ENCODE measurements at places on chromosomes 2 and 18.

GRCh38 chr2:211084352-211084751, 528.0 kb downstream of the CPS1 start:
- DNase-seq = no peak

- DNase-seq = no peak
Observed at GRCh38 chr2:207045531-207045930, 106.2 kb downstream of the CPO start.

GRCh38 chr2:121185571-121186074, 99.4 kb downstream of the TFCP2L1 start:
- no peak for DNase-seq

DNA sequence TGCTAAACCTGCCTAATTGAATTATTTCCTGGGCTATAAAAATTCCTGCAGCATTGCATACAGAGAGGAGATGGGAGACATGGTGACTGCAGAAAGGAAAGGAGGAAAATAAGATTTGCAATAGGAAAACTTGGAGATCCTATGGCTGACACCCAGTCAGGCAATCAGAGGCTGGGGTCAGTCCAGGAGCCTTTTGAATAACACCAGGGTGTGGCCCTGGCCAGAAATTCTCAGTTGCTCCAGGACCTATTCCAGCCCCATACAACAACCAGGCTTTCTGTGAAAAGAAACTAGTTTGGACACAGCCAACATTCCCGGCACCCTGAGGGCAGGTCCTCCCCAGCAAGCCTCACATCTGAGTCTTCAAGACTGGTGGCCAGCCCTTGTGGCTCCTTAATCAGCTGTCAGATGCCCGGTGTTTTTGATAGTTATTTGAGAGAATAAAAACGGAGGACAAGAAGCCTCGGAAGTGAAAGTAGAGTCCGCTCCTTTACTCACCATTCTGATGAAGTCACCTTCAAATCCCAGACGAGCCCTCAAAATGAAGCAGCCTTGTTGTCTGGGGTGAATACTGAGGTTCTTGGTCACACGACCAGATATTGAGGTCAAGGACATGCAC, 31.1 kb upstream of the GMCL1 start:
- no peak for DNase-seq

DNA sequence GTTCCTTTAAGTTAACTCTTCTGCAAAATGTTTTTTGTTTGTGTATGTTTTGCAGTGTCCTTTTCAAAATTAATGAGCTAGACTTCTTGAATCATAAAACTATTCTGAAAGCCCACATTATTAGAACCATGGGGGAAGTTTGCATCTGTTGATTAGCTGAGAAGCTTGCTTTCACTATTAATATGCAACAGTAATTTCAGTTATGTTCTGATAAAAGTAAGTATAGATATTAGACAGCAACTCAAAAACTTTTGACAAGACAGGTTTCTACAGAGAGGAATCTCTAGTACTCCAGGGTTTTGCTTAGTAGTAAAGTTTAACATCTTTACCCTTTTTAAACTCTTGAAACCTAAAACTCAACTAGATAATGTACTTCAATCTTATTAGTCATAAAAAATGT, 147.8 kb downstream of the UBE2E3 start:
- DNase-seq = no peak

DNA sequence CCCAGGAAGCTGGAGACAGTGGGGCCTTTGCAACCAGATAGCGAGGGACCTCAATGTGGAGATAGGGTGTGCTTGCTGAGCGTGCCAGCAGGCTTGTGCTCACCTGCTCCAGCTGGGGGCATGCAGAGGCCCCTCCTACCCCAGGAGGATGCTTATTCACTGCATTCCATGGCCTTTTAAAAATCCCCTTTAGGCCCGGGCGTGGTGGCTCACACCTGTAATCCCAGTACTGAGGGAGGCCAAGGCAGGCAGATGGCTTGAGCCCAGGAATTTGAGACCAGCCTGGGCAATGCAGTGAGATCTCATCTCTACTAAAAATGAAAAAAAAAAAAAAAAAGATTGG, 54.5 kb downstream of the ODC1 start:
- DNase-seq = no peak

DNA sequence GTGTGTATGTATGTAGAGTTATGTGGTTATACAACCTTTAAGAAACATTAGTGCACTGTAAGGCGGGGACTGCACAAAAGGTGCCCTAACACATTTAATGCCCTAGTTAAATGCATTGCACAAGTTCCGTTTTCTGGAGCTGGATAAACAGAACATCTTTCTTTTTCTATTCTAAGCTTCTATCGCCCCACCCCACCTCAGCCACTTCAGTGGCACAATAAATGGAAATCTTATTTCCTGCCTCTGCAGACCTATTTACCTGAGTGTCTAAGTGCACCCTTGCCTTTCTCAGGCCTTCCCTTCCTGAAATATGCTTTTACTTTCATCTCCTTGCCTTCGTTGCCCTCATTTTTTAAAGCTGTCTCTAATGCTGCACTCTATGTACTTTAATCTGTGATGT, 123.5 kb downstream of the TANC1 start:
- DNase-seq = no peak

GRCh38 chr18:63329431-63330145, 10.0 kb upstream of the BCL2 start:
- no peak for DNase-seq

DNA sequence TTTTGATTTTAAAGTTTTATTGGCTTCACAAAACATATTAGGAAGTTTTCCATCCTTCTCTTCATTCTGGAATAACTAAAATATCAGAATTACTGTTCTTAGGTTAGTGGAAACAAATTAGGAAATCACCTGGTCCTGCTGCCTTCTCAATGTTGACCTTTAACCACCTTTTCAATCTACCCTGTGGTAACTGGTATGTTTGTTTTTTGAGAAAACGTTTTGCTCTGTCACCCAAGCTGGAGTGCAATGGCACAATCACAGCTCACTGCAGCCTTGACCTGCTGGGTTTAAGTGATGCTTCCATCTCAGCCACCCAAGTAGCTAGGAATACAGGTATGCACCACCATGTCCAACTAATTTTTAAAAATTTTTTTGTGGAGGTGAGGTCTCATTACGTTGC, 28.4 kb downstream of the ACYP2 start:
- DNase-seq = no peak

- no peak for DNase-seq
Observed at GRCh38 chr18:28350821-28351220, 173.9 kb upstream of the CDH2 start.

DNA sequence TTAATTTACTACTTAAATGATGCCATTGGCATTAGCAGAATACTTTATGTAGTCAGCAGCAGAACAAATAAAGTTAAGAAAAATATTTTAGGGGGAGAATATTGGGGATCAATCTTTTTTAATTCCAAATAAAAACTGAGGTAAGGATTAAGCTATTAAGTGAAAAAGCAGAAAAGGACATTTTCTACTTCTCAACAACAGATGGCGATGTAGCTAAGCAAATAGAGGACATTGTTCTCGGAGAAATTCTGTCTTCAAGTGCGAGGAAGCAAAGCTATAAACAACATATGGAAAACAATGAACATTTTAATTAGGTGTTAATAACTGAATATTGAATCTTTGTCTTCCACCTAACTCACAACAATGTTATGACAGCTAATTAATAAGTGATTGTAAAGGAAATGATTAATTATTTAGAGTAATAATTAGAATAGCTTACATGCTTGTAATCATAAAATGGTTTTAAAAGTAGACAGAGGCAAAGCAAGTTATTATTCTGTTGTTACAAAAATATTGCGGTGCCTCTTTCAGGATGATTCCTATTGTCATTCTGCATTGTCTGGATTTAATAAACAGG, 32.9 kb upstream of the CCDC93 start:
- DNase-seq = no peak

- no peak for DNase-seq
Observed at GRCh38 chr2:150473767-150474166, 13.7 kb downstream of the RND3 start.

DNA sequence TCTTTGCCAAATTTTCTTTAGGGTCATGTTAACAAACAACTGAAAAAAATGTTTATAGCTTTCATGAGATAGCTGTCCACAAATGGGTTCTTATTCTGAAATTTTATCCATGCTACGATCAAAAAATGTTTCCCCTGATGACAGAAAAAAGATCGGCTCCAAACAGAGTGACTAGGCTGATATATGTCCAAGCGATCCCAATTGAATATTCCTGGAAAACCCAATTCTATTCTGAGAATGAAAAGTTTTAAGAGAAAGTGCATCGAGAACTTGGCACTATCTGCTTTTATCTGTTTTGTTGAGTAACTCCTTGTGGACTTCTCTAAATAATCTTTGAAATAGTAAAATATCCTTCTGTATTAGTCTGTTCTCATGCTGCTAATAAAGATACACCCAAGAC, 19.1 kb downstream of the KCNE4 start:
- no peak for DNase-seq

GRCh38 chr2:240963065-240963867, 35.2 kb upstream of the SNED1 start:
- no peak for DNase-seq

DNA sequence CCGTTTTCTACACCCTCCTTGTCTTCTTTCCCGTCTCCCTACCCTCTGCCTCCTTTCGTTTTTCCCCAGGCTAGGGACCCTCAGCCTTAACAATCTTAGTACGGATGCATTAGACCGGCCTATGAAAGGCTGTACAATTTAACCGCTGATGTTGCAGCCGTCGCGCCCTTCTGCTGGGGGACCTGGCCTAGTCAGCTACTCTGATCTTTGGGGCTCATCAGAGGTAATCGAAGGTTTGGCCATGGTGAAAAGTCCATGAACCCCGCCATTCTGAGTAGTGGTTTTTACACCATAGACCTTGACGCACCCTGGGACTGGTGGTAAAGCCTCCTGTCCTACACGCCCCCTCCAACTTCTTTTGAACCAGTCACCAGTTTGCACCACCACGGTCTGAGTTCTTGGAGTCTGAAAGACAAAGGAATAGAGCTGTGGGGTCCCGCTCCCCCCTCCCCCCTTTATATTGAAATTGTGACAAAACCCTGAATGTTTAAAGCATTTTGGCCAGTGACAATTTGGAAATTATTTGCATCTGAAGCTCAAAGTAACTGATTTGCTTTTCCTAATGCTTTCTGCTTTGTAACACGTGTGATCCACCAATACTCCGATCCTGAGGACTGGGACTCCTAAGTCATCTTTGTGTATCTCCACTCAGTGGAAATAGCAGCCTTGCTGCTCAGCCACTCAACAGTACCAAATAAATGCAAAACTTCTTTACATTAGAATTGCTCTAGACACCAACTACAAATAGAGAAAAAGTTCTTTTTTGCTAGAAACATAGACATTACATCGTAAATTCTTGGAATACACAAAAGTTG, 642 bp upstream of the SRSF7 start:
- DNase-seq = no peak

GRCh38 chr18:59464486-59464885, 105.4 kb upstream of the LMAN1 start:
- DNase-seq = no peak

- DNase-seq = no peak
Observed at GRCh38 chr2:28484835-28485234, 11.0 kb upstream of the PLB1 start.

DNA sequence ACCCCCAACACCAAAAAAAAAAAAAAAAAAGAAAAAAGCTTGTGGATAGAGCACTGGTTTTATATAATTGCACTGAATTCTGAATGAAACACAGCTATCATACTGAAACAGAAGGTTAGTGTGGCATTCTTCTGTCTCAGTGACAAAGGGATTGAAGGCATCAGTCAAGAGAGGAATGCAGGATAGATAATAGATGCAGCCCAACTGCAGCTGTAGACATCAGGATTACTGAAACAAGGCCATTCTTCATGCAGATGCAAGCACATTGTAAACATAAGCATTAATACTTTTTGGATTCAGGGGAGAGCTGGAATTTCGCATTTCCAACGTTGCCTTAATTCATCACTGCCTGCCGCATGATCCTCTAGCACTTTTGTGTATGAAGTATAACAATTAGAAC, 897.4 kb upstream of the KLHL29 start:
- no peak for DNase-seq

DNA sequence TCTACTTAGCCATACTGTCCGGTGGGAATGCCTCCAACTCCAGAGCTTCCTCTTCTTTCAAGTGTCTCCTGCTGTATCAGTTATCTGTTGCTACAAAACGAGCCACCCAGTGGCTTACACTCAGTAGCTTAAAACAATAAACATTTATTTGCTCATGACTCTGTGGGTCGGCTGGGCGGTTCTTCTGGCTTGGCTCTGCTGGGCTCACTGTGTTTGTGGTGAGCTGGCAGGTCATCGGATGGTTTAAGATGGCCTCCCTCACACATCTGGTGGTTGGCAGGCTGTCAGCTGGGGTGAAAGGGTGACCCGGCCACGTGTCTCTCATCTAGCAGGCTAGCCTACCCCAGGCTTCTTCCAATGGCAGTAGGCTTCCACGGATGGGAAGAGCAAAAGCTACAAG, 122.4 kb upstream of the SLC1A4 start:
- DNase-seq = no peak

GRCh38 chr2:189086710-189087109, 92.9 kb downstream of the COL5A2 start:
- DNase-seq = no peak

GRCh38 chr2:36556842-36557241, 41.1 kb downstream of the FEZ2 start:
- no peak for DNase-seq

DNA sequence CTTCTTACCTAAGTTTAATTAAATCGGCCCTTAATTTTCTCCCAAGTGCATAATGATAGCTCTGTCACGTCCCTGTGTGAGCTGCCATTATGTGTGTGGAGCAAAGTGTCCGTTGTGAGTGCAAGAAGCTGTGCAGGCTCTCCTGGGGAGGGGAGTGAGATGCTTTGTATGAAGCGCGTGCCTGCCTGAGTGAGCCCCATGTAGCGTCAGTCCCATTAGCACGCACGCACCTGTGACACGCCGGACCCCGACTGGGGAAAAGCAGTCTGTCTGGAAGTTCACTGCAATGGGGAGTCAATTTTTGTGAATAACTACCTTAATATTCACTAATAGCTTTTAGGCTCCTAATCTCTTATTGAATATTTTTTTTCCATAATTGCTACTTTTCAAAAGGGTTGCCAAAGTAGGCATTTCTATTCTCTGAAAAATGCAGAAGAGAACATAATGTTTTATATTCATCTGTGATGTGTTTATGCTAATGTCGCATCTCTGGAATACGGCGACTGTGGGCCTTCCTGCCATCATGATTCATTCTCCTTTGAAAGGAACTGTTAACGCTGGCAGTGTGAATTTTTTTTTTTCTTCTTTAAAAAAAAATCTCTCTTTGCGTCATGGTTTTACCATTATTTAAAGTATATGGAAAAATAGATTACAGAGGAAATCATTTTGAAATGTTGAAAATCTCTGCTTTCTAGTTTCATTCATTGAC, 157.7 kb downstream of the COL4A4 start:
- no peak for DNase-seq

DNA sequence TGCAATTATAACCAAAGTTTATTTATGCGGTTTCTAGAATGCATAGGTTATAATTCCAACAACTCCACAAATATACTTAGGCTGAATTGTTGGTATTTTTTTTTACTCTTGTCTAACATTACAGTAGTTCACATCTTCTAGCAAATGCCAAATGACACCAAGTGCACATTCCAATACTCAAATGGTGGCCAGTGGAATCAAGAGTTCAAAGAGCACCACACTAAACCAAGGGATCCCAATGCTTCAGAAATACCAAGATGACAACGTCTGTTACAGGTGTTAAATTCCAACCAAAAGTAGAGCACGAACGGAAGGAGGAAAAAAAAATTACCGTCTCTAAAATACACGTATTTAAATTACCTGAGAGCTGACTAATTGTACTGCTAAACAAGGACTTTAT, 136.2 kb downstream of the TMEM247 start:
- DNase-seq = no peak

Data from right renal pelvis (tissue), 4 donors.